Natural killer cell (primary cell): ENCODE measurements at places on chromosomes 5 and 9.
A peak's percentile ranks its signal among the peaks of the same experiment; 100 is the strongest.

DNA sequence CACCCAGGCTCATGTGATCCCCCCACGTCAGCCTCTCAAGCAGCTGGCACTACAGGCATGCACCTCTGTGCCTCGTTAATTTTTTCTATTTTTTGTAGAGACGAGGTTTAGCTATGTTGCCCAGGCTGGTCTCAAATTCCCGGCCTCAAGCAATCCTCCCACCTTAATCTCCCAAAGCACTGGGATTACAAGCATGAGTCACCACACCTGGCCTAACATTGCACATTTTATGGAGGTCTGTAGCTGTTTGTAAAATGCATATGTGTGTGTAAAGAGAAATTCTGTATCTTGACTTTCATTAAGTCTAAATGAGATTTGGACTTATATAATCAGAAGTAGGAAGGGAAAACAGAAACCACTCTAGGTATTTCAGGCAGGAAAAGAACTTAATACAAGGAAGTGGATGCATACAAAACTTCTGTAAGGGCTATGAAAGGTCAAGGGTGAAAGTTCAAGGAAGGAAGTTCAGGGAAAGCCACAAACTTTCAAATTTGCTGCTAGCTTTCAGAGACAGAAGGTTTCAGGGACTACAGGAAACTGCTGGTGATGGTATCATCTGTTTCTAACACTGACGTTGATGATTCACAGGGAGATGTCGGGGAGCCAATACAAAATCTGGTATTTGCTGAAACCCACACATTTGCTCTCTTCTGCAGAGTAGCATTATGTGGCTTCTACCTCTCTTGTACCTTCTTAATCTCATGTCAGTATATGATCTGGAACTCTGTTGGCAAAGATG lies 209.4 kb downstream of the PIK3R1 start:
- DNase-seq: peak; percentile 64

DNA sequence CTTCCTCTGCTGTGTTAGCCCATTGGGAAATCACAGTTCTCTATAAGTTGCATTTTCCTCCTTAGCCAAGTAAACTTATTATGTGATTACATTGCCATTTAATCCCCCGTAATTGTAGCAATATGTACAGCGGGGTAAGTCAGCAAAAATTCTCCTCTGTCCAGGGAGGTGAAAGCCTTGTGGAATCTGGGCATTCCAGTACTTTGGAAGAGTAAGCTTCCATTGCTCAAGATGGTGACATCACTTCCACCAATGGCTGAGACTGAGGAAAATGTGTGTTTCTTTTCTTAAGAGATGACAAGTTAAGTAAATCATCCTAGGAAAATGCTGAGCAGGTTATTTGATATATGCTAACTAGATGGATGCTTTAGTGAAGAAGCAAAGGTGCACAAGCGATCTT lies 436.7 kb downstream of the CETN3 start:
- DNase-seq: no peak

DNA sequence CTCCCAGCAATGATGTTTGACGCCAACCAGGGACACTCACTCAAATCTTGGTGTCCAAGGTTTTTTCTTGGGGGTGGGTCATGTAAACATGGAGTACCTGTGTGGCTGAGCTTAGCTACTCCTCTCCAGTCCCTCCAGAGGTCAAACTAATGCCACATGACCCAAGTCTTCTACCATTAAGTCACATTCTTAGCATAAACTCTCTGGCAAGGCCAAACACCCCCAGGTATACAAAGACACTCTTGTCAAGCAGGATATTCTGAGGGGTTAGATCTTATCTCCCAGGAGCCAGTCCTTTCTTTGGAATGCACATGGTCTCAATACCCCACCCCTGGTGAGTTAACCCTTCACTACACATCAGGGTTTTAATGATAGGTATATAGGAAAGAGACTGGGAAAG lies 161.4 kb downstream of the PDZD2 start:
- DNase-seq: no peak

- DNase-seq: no peak
Observed at GRCh38 chr5:149277801-149278200, 6.1 kb downstream of the AFAP1L1 start.

- no peak for DNase-seq
Observed at GRCh38 chr9:126363847-126364671, 37.4 kb downstream of the MVB12B start.
